Inflammatory macrophage treated with lipopolysaccharide for 4 hours (primary cell): ENCODE measurements at places on chromosomes 3 and 15.

- no peak for DNase-seq
Observed at GRCh38 chr15:56184516-56184915, 59.2 kb downstream of the RFX7 start.

- no peak for DNase-seq
Observed at GRCh38 chr3:53804697-53805462, 41.3 kb downstream of the CHDH start.

GRCh38 chr15:100043068-100043641 is 298.6 kb downstream of the ADAMTS17 start:
- DNase-seq, result no peak

- DNase-seq, result no peak
Observed at GRCh38 chr15:69668963-69669362, 216.3 kb downstream of the RPLP1 start.

DNA sequence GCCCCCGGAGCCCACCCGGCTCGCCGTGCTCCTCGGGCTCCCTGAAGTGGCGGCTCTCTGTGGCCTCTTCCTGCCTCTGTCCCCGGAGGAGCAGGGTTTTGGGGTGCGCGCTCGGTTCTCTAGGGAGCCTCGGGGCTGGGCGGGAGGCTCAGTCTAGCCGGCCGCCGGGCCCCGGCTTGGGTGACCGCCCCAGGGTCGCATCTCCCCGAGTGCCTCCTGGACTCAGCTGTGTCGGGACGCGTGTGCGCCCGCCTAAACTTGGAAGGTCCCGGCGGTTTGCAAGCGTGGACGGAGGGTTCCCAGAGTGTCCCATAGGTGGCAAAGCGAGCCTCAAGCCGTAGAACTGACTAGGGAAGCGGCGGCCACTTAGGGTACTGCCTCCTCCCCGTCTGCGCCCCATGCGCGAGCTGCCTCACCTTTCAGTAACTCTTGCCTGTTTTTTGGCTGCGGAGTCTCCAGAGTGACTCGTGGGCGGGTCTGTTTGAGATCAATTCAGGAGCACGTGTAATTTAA is 601 bp downstream of the ACTL6A start:
- DNase-seq, result peak; percentile 83

DNA sequence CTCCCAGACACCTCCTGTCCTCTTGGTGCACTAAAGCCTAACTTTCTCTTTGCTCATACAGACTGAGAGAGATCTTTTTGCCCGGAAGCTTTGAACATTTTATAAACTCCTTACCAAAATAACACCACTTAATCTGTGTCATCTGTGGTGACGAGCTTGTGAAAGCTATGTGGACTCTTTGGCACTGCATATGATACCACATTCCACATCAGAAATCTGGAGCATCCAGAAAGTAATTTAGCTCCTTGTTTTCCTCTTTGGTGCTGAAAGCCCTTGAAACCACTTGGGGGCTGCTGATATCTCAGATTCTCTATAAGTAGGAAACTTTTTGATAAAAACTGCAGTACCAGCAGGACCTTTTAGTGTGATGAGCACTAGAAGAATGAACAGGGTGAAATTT is 128.3 kb downstream of the ALCAM start:
- DNase-seq, result no peak

DNA sequence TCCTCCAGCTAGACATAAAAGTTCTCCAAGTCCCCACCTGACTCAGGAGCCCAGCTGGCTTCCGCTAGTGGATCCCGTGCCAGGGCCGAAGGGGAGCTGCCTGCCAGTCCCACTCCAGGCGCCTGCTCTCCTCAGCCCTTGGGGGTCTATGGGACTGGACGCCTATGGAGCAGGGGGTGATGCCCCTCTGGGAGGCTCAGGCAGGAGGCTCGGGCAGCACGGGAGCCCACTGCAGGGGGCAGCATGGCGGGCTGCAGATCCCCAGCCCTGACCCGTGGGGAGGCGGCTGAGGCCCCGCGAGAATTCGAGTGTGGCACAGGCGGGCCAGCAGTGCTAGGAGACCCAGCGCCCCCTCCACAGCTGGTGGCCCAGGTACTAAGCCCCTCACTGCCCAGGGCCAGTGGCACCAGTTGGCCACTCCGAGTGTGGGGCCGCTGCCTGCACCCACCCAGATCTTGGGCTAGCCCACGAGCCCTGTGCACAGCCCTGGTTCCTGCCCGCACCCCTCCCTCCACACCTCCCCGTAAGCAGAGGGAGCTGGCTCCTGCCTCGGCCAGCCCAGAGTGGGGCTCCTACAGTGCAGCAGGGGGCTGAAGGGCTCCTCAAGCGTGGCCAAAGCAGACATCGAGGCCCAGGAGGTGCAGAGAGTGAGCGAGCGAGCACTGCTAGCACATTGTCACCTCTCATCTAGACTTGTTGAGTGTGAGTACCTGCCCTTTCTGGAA is 221.3 kb upstream of the NSMCE3 start:
- no peak for DNase-seq

DNA sequence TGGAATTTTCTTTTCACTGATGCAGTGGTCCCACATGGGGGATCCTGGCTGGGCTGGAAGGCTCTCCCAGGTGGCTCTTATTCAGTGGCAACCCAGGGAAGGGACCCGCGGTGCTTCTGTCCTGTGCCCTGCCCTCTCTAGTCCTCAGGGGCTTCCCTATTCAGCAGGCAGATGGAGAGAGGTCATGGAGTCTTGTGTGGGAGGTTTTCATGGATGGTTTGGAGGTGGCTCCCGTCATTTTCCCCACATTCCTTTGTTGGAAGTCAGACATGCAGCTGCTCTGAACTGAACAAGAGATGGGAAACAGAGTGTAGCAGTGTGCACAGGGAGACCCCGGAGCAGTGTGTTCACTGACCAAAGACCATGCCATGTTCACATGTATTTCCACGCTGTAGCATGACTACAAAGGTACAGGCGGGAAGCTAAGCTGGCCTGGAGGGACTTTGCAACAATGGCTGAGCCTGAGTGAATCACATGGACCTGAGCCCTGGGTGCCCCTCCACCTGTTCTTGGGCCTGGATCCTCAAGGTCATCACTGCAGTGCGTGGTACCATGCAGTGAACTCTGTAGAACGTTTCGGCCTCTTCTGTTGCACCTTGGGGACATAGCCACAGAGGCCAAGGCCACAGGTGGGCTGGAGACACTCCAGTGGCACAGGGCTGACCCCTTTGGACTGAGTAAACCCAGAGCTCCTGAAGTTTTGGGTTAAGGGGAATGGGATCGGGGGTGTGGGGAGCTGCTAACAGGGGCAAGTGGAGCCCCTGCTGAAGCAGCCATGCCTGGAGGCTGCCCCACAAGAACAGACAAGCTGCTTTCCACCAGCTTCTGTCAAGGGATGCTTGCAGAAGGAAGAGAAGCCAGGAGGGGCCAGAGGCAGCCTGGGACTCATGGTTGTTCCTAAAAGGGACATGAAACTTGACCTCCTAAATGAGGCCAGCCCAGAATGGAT is 123.0 kb downstream of the ASB7 start:
- no peak for DNase-seq

- peak; percentile 24 for DNase-seq
Observed at GRCh38 chr3:17233398-17233800, 348.6 kb downstream of the PLCL2 start.

- DNase-seq, result no peak
Observed at GRCh38 chr3:107870943-107871638, 219.7 kb downstream of the CD47 start.

- no peak for DNase-seq
Observed at GRCh38 chr3:112670824-112671223, 29.9 kb upstream of the CCDC80 start.

- DNase-seq, result no peak
Observed at GRCh38 chr15:68542771-68543164, 36.0 kb upstream of the CORO2B start.

GRCh38 chr3:117709108-117709507 is 999.5 kb downstream of the TUSC7 start:
- no peak for DNase-seq

DNA sequence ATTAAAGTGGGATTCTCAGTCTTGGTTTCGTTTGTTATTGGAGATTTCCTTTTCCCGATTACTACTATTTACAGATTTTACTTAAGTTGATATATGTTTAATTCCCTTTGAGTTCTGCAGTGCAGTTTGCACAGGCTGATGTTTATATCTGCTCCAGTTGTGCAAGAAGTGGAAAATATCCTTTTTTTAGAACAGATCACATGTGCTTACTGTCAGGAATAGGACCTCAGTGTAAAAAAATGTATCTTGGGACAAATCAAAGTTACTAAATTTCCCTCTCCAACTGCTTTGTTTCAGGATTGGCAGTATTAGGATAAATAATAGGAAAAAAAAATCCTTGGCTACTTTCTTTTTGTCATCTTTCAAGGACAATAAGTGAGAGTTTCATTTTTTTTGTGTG is 6.9 kb downstream of the MITF start:
- no peak for DNase-seq

DNA sequence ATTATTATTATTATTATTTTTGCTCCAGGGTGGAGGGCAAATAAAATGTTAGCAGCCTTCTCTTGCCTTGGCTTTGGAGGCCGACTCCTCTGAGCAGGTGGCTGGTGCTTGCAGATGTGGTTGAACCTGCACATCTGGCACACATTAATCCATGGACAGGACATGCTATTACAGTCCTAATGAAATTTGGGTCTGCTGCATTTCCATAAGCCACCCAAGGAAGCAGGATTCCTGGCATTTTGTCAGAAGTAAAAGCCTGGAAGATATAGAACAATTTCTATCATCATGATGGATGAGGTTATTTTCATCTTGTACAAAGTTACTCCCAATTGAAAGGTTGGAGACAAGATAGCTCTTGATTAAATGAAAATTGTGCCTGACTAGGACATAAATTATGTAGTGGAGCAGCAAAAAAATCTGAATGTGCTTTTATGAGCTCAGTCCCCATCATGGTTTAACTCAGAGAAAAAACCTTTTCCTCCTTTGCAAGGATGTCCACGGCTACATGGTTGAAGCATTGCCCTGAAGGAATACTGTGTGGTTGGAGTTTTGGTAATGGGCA is 130.9 kb upstream of the RGMA start:
- DNase-seq, result no peak

GRCh38 chr3:19885468-19885867 is 48.5 kb downstream of the EFHB start:
- peak; percentile 61 for DNase-seq

DNA sequence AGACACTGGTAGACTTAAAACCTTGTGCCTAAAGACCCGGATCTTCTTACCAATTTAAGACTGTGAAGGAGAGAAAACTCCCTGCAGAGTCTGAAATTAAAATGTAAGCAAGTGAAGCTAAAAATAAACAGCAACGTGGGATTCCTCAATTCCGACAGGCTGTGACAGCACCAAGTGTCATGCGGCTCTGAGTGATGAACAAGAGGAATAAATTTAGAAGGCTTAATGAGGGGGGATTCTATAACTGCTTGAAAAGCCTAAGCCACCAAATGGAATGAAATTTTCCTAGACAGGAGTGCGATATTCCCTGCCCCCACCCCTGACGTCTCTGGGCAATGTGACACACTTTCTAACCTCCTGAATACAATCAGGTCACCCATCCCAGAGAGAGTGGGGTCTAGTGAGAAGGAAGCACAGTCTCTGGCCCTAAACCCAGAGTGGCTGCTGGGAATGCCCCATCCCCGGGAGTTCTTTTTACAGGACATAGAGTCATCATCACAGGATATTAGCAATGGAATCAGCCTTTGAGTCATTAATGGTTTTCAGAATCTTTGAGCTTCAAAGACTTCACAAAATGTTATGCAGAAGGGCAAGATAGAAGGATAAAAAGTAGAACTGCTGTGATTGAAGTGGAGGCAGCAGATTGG is 114.3 kb downstream of the EDEM1 start:
- DNase-seq, result peak; percentile 7

- no peak for DNase-seq
Observed at GRCh38 chr3:196662033-196662432, 22.5 kb downstream of the NRROS start.
